ENCODE measurements at places on chromosomes 16 and 17.
A peak's percentile ranks its signal among the peaks of the same experiment; 100 is the strongest.

GRCh38 chr16:82801361-82801760 is 174.6 kb downstream of the CDH13 start:
- no peak for DNase-seq

- no peak for DNase-seq
Observed at GRCh38 chr16:15573274-15573895, 69.6 kb downstream of the MARF1 start.

GRCh38 chr17:28379814-28380801 is 8.6 kb downstream of the SARM1 start:
- no peak for DNase-seq

DNA sequence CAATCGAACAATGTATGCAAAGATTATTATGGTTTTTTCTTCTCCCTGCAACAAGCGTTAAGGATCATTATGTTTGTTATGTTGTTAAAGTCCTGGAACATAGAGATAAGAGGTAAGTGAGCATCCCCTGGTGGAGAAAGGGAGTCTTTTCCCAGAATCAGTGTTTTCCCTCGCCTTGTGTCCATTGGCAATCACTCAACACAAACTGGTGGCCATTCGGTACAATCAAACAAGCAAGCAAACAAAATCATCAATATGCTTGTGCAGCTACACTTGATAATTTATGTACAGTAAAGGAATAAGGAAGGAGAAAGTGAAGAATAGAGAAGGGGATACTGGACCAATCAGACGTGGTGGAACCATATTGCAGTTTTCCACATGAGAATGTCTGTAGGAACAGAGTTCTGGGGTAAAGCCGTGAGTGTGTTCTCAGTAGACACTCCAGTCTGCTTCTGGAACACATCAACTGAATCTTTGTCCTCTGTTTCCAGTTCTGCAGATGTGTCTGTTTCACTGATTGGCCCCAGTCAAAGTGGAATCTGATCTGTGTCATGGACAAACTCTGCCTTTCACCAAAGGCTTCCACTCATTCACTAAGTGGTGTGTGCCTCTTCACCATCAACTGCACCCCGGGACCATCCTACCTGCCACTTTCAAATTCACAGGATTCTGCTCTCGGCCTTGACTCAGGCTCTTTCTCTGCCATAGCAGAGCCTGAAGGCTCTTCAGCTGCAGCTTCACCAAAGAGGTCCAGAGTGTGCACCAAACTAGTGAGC is 169.5 kb downstream of the AHSP start:
- DNase-seq: peak; percentile 39

GRCh38 chr17:4162775-4163466 is 19.9 kb downstream of the CYB5D2 start:
- DNase-seq: no peak

GRCh38 chr16:85441189-85441889 is 171.8 kb upstream of the GSE1 start:
- DNase-seq: peak; percentile 77

Data from Jurkat, Clone E6-1 (cell line).